ENCODE measurements at places on chromosomes 3 and 15. TPM values are rescaled to one million over a fixed set of nuclear protein-coding genes. Genes with fewer than 3 reads are reported as not detected.

Gene GNAT1
- total RNA-seq: not detected

Gene TXNRD3
- total RNA-seq: 8.8 TPM

Gene ZIC4
- not detected for total RNA-seq

Gene EIF2A
- total RNA-seq: 231 TPM

Gene ZBED2
- total RNA-seq: 0.20 TPM

Gene PLA2G4D
- not detected for total RNA-seq

- no peak for DNase-seq
These were observed 9.3 kb upstream of the ISLR2 start for GRCh38 chr15:74121039-74121438.

GRCh38 chr3:182182531-182182968 lies 470.8 kb downstream of the SOX2 start:
- DNase-seq: peak; percentile 99

DNA sequence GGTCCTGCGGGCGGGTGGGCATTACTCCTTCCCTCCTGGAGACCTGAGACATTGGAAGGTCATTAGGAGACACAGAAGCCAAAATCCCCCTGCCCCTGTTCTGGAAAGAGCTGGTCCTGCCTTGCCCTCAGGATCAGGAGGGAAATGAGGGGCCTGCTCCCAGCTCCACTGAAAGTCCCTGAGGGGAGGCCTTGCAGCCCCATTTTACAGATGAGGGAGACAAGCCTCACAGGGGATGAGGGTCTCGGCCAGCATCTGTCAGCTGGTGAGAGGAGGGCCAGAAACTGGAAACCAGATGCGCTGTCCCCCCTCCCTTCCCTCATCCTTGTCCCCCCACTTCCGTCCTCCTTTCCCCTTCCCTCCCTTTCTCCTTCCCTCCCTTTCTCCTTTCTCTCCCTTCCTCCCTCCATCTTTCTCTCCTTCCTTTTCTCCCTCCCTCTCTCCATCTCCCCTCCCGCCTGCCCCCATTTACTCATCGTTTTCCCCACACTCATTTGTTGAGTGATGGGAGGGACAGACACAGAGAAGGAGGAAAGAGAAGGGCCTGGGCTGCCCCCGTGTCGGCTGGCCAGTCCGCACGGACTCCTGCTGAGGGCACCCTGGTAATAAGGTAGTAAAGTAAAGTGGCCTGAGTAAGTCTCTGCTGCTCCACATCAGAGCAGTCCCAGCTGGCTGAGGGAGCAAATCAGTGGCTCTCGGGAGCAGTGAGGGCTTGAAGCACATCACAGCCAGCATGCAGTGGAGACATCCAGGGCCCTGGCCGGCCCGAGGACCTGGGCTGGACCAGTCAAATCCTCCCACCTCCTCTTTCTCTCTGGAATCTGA lies 112.4 kb upstream of the ALDH1A3 start:
- no peak for DNase-seq

DNA sequence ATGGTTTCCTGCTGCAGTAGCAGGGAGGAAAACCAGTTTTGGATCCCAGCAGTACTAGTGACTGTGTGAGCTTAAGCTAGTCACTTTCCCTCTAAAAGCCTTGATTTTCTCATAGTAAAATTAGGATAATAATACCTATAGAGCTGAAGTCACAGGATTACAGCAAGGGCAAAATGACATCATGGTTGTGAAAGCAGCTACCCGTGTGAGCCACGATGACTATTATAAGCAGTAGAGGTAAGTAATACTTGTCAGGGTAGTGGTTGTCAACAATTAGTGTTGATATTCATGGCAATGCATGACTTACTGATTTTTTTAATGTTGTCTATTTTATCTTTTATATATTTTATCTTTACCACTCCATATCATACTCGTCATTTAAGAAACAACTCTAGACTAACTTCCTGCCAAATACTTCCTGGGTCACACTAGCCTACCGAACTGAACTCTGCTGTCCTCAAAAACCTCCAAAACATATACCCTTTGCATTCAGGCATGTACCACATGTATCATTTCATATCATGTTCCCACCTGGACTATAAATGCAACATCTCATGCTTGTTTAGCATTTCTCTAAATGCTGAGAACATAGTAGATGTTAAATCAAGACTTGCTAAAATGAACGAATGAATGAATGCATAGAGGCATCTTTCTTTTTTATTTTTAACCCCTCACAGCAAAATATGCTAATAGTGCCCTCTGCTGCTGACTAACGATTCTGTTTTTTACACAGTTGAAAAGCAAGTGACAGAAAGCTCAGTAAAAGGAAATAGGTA lies 172.6 kb downstream of the P3H2 start:
- peak; percentile 72 for DNase-seq

DNA sequence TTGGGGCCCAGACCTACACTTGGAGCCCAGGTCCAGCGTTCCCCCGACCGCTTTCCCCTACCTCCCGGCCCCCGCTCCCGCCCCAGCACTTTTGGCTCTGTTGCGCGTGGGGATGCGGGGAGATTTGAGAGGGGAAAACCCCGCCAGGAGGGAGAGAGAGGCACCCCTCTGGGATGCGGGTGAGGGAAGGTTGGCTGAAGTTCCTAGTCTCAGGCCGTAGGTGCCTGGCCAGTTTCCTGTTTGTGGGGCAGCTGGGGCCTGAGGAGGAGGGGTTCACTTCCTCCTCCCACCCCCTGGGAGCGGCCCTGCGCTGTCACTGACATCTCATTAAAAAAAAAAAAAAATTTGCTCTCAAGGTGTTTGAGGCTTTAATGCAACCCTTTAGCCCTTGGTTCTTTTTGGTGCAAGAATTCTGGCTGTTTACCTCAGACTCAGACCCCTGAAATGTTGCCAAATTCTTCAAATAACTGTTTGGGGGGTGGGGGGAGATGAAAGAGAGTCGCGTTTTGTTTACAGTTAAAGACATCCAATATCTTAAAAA lies 2.6 kb downstream of the FAM43A start:
- DNase-seq: no peak

GRCh38 chr15:62745621-62746225 lies 296.8 kb upstream of the TPM1 start:
- no peak for DNase-seq

DNA sequence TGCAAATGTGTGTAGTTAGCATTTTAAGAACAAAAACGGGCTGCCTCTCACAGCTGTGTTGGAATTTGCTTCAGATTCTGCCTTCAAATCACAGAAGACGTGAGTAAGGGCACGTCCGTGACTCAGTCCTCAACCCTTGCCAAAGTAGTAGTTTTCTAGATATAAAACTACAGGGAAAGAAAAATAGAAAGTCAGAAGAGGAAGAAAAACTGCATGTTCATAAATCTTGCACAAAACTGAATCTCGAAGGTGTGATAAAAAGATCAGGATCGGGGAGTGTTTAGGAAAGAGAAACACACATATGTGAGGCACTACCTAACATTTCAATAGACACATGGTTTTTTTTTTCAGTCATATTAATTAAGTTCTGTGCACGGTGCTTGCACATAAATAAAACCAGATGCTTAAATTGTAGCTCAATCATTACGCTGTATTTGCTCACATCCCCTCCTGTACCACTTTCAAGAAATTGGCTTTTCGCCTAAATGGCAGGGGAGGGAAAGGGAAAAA lies 71.7 kb downstream of the P3H2 start:
- DNase-seq: peak; percentile 42

DNA sequence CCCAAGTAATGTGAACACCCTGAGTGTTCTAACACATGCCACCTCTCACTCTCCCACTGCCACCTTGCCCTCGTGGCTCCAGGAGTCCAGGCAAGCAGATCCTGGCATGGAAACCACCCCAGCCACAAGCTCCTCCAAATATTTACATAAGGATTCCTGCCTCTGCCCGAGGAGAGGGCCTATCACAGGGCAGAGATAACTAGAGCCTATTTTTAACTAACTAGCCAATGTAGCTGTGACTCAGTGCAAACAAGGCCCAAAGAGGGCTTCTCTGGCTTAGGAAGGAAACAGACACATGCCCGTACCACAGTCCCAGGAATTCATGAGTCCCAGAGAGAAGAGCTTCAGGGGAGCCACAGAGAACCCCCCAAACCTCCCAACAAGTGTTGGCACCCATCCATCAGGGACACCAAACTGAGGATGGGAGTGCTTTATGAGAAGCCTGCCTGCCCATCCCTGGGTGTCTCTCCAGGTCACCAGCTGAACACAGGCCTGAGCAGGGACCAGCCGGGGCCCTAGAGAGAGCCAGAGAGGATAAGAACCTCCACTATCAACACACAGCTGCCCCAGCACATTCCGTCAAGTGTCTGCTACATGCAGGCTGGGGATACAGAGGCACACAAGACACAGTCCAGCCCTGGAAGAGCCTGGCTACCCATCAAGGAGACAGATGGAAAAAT lies 9.2 kb downstream of the FYCO1 start:
- peak; percentile 90 for DNase-seq

- no peak for DNase-seq
These were observed 32.1 kb downstream of the MGLL start for GRCh38 chr3:127789990-127790881.

DNA sequence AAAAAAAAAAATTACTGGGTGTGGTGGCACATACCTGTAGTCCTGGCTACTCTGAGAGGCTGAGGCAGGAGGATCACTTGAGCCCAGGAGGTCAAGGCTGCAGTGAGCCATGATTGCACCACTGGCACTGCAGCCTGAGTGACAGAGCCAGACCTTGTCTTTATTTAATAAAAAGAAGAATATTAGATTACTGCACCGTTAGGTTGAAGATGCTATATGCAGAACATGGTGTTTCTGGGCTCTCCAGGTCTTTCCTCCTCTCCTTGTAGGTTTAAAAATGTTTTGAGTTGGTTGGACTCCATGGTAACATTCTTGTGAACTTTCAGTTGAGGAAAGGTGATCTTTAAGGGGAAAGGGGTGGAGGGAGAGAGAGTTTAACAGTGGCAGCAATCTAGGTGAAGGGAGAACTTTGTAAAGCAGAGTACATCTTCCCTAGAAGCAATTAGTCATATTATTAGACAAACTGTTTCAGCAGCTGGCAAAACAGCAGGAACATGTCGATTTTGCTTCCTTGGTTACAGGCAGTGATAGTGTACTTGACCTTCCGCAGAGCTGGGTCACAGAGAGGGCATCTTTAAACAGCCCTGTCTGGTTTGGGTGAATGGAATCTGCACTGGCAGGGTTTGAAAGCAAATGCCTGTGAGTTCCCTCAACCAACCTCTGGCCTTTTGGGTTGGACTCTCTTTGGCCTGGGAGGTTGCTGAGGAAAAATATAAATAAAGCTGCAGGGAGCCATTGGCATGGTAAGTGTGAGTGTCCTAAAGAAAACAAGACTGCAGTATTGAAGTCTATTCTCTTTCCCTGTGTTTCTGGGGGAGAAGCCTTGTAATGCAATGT lies 42.8 kb downstream of the NR2C2 start:
- DNase-seq: no peak

DNA sequence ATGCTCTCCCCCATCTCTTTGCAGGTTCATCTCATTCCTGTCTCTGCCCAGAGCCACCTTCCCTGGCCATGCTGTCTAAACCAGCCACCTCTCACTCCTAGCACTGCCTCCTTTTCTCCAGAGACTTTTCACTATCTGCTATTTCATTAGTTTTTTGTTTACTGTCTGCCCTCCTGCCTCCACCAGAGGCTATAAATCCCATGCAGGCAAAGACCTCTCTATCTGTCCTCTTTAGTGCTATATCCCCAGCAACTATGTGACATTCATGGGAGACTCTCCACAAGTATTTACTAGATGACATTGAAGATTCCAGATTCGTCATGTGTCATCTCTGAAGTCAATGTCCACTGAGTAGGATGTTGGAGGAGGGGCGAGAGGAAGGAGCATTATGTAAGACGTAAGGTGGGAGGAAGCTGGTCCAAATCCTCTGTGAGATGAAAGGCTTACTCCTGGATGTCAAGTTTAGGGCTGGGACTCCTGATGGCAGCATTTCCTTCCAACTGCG lies 3.4 kb upstream of the FAM43A start:
- no peak for DNase-seq

DNA sequence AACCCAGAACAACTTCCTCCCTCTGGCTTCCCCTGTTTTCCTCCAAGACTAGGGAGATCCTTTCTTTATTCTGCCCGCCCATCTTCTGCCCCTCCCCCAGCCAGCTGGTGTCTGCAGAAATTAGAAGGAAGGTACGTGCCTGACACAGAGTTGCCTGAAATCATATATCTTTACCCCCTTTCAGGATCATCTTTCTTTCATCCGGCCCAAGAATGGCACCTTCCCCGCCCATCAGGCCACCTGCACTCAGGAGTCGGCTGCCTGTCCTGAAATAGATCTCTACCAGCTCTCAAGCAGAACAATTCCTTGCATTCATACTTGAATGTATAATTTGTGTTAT lies 133.7 kb downstream of the VGLL4 start:
- no peak for DNase-seq

- no peak for DNase-seq
These were observed 3.5 kb upstream of the P2RY14 start for GRCh38 chr3:151281671-151282324.

DNA sequence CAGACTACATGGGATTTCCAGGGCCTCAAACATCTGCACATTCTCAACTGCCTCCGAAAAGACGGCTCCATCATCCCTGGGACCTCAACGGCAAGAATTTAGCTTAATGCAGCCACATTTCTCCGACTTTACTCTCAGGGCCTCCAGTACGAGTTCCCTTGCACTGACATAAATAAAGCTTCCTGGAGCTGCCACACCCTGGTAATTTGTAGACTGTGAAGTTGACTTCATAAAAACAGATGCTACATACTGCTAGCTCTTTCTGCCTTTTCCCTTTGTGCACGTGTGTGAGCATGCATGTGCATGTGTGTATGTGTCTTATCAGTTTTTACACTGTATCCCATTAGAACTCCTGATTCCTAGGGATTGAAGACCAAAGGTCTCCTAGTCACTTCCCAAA lies 122.7 kb downstream of the NTRK3 start:
- DNase-seq: no peak

- no peak for DNase-seq
These were observed 56.0 kb downstream of the TPRA1 start for GRCh38 chr3:127534564-127534963.

DNA sequence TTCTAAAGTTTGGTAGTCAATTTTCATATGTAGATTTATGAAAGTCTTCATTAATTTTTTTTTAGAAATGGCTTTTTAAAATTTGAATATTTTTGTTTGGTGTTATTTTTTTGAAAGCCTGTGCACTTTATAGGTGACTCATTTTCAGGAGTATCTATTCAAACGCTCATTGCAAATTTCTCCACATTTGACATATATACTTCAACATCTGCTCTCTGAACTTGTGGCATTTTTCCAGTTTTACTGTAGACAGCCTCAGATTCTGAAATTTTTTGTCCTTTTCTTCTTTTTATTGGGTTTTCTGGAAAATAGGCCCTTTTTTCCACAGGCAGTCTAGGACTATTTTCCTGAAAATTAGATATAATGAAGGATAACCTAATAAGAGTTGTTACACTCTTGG lies 396.6 kb downstream of the RBMS3 start:
- no peak for DNase-seq

DNA sequence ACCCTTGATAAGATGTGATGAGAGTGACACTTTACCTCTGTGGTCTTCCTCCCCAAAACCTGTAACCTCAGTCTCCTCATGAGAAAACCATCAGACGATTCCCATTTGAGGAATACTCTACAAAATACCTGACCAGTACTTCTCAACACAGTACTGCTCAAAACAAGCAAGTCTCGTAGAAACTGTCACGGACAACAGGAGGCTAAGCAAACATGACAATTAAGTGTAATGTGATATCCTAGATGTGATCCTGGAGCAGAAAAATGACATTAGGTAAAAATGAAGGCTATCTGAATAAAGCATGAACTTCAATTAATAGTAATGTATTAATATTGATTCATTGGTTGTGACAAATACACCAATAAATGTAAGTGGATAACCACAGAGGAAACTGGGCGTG lies 113.6 kb downstream of the CACNA2D3 start:
- no peak for DNase-seq

GRCh38 chr3:99319961-99320360 lies 318.4 kb upstream of the COL8A1 start:
- peak; percentile 44 for DNase-seq

- peak; percentile 58 for DNase-seq
These were observed 676 bp downstream of the TCF12 start for GRCh38 chr15:56919031-56919608.
